ENCODE measurements at places on chromosomes 5 and 9. TPM values are rescaled to one million over a fixed set of nuclear protein-coding genes. Genes with fewer than 3 reads are reported as not detected.

KCNIP1 gene
- polyA plus RNA-seq, result 10.3 TPM

RFESD gene
- polyA plus RNA-seq, result 1.1 TPM

C1QTNF2 gene
- 0.27 TPM for polyA plus RNA-seq

SLC31A2 gene
- polyA plus RNA-seq, result 5.5 TPM

LSM11 gene
- 1.2 TPM for polyA plus RNA-seq

CTSV gene
- polyA plus RNA-seq, result 1.8 TPM

RNF183 gene
- polyA plus RNA-seq, result 0.46 TPM

LECT2 gene
- polyA plus RNA-seq, result not detected

PCDHGB2 gene
- polyA plus RNA-seq, result 0.63 TPM

OMD gene
- 0.52 TPM for polyA plus RNA-seq

SYNPO gene
- polyA plus RNA-seq, result 28.8 TPM

PDE6A gene
- not detected for polyA plus RNA-seq

UGT3A1 gene
- polyA plus RNA-seq, result not detected

KCNV2 gene
- polyA plus RNA-seq, result not detected

KIF3A gene
- polyA plus RNA-seq, result 5.0 TPM

PCDHA1 gene
- polyA plus RNA-seq, result 0.47 TPM

BTNL8 gene
- 0.31 TPM for polyA plus RNA-seq

CLIC3 gene
- 1.3 TPM for polyA plus RNA-seq

IFNE gene
- 0.12 TPM for polyA plus RNA-seq

TMEM174 gene
- not detected for polyA plus RNA-seq

NIM1K gene
- polyA plus RNA-seq, result 0.77 TPM

IL13 gene
- not detected for polyA plus RNA-seq

WDR38 gene
- not detected for polyA plus RNA-seq

DNAJC18 gene
- polyA plus RNA-seq, result 5.1 TPM

ST8SIA4 gene
- polyA plus RNA-seq, result 0.80 TPM

PHF24 gene
- polyA plus RNA-seq, result 0.05 TPM

AIF1L gene
- polyA plus RNA-seq, result 4.0 TPM

ACOT12 gene
- polyA plus RNA-seq, result 0.40 TPM

CD180 gene
- 0.08 TPM for polyA plus RNA-seq

SPATA31C1 gene
- not detected for polyA plus RNA-seq

C9orf43 gene
- 1.5 TPM for polyA plus RNA-seq

SLC6A3 gene
- not detected for polyA plus RNA-seq

PCDHGA1 gene
- 0.19 TPM for polyA plus RNA-seq

PCDHGA3 gene
- 0.52 TPM for polyA plus RNA-seq

PCDHB9 gene
- 0.76 TPM for polyA plus RNA-seq

TEX53 gene
- polyA plus RNA-seq, result not detected

PCDHGA4 gene
- polyA plus RNA-seq, result 1.0 TPM

TMC1 gene
- polyA plus RNA-seq, result not detected

CORO2A gene
- polyA plus RNA-seq, result 0.56 TPM

OR2K2 gene
- polyA plus RNA-seq, result not detected

OR1J2 gene
- polyA plus RNA-seq, result 0.12 TPM

MEGF10 gene
- not detected for polyA plus RNA-seq

ABO gene
- polyA plus RNA-seq, result 9.3 TPM

PCDHGA2 gene
- 0.94 TPM for polyA plus RNA-seq

TAS2R1 gene
- polyA plus RNA-seq, result not detected

GALNT12 gene
- 4.2 TPM for polyA plus RNA-seq

BAAT gene
- 1.4 TPM for polyA plus RNA-seq

MAMDC4 gene
- polyA plus RNA-seq, result 38.6 TPM
